T-helper 22 cell (primary cell): ENCODE measurements at places on chromosomes 6 and 20.

DNA sequence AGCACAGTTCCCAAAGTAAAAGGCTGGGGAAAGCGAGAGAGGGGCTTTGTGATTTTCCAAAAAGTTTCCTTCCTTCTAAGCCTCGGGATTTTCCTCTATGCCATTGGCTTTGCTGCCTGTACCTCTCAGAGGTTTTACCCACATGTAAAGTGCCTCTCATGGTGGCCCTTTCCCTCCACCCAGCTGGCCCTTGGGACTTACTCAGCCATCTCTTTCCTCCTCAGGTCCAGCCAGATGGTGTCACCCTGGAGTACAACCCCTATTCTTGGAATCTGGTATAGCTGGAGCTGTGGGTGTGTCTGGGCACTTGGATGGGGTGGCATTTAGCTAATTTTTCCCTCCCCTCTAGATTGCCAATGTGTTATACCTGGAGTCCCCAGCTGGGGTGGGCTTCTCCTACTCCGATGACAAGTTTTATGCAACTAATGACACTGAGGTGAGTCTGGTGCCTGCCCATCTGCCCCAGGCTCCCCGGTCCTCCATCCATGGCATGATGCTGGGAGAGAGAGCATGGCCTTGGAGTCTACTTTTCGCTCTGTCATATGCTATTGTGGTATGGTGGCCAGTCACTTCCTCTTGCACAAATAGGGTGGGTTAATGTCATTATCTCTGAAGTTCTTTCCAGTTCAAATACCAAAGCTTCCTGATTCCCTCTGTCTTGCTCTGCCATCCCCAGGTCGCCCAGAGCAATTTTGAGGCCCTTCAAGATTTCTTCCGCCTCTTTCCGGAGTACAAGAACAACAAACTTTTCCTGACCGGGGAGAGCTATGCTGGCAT, 1.1 kb downstream of the CTSA start:
- no peak for DNase-seq

DNA sequence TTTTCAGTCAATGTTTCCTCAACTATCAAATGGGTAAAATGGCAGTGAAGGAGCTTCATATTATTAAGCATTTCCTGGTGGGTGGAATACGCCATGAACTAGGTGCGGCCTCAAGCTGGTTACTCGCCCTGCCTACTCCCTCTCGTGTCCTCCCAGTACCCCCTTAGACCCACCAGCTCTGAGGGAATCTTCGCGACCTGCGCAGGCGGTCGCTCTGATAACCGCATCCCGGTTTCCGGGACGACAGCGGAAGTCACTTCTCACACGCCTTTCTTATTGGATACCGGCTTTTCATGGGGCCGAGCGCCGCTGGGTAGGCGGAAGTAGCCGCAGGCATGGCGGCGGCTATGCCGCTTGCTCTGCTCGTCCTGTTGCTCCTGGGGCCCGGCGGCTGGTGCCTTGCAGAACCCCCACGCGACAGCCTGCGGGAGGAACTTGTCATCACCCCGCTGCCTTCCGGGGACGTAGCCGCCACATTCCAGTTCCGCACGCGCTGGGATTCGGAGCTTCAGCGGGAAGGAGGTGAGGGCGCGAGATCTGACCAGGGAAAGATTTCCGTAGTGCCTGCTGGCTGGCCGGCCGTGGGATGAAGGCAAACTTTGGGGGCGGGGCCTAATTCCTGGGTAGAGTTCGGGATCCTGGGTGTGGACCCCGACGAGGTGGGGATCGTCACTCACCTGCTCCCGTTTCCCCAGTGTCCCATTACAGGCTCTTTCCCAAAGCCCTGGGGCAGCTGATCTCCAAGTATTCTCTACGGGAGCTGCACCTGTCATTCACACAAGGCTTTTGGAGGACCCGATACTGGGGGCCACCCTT, at the start of gene PIGT:
PIGT (plus strand) TSS at position 320 of the 816 bp plus-strand sequence; CDS start at position 336, 16 bp downstream.
- DNase-seq, result peak; percentile 89

GRCh38 chr20:63756648-63756991, 17.0 kb downstream of the SLC2A4RG start:
- no peak for DNase-seq

DNA sequence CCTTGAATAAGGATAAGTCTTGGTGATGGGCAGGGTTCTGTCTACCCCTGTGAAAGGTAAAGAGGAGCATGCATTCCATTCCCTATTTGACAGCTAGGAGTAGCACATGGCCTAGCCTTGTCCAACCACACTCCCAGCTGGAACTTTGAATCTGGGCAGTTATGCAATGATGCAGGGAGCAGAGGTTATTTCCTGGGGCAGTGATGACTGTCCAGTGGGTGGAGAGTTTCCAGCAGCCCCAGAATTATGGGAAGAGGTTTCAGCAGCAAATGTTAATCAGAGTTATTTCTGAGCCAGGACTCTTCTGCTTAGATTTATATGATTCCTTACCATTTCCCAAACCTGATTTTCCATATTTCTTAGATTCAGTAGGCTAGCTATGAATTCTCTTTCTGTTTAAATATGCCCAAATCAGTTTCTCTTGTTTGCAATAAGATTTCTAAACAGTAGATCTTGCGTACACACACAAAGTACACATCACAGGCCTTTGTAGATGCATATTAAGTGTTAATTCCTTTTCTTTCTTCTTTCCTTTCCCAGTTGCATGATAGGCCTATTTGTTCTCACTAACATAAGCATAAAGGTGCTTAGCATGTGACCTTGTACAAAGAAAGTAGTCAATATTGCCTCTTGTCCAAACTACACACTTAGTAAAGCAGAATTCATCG, 17.3 kb upstream of the TXLNB start:
- DNase-seq, result no peak

DNA sequence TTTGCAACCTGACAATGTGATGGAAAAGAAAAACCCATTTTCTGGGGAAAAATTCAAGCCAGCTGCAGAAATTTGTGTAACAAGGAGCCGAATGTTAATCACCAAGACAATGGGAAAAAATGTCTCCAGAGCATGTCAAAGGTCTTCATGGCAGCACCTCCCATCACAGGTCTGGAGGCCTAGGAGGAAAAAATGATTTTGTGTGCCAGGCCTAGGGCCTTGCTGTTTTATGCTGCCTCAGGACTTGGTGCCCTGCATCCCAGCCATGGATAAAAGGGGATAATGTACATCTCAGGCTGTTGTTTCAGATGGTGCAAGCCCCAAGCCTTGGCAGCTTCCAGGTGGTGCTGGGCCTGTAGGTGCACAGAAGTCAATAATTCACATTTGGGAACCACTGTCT, 747.7 kb downstream of the C6orf118 start:
- DNase-seq, result no peak

- peak; percentile 7 for DNase-seq
Observed at GRCh38 chr20:58889798-58890517, 37.4 kb downstream of the GNAS start.

- no peak for DNase-seq
Observed at GRCh38 chr6:124203812-124204167, 400.1 kb downstream of the NKAIN2 start.

DNA sequence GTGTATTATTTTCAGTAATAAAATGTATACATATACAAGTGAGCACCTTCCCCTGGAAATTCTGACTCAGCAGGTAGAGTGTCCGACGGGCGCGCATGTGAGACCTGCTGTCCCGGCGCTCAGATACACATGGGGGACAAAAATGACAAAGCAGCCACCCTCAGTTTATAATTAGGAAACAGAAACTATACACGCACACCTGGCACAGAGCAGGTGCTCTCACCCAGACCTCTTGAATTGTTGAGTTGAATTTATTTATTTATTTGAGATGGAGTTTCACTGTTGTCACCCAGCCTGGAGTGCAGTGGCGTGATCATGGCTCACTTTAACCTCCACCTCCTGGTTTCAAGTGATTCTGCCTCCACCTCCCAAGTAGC, 180.4 kb downstream of the ZDHHC14 start:
- DNase-seq, result no peak
